WTC11 (cell line): ENCODE measurements at places on chromosomes 6 and 20. TPM values are rescaled to one million over a fixed set of nuclear protein-coding genes. Genes with fewer than 3 reads are reported as not detected.

GRCh38 chr20:41047975-41048305 is 19.3 kb downstream of the TOP1 start:
- DNase-seq, result no peak
- H3K4me1 ChIP-seq, result peaks cover 88% of the 10 kb centered on the region
- H3K27ac ChIP-seq, result no peak overlapping the region
- H3K36me3 ChIP-seq, result no peaks in the 10 kb centered on the region

Gene PTCHD4
- total RNA-seq, result 0.69 to 1.6 TPM (median 1.0 TPM) in 3 replicates

GRCh38 chr6:153062516-153062915 is 60.0 kb upstream of the MTRF1L start:
- H3K27me3 ChIP-seq, result no peaks in the 10 kb centered on the region
- H3K4me3 ChIP-seq, result no peak overlapping the region
- peaks cover 24% of the 10 kb centered on the region for H3K36me3 ChIP-seq
- no peak for DNase-seq

Gene FERMT1
- 16.8 to 23.0 TPM (median 17.6 TPM) in 3 replicates for total RNA-seq

Gene COL9A3
- total RNA-seq, result 115 to 136 TPM (median 123 TPM) in 3 replicates

DNA sequence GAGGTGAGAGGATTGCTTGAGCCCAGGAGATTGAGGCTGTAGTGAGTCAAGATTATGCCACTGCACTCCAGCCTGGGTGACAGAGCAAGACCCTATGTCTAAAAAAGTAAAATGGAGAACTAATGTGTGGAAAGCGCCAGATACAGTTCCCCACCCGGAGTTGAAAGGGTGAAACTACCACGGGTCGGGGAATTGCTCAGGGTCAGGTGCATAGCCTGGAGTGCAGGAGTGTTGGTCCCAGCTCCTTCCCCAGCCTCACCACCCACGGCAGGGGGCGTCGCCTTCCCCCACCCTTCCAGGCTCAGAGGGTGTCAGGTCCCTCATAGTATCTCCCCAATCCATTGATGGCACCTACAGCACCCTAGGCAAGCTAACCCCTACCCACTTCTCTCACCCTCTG is 26.1 kb downstream of the C20orf203 start:
- H3K4me3 ChIP-seq, result no peak overlapping the region
- H3K27me3 ChIP-seq, result no peaks in the 10 kb centered on the region
- H3K4me1 ChIP-seq, result peaks cover 9% of the 10 kb centered on the region; the same call in 1 of the 2 replicates
- no peaks in the 10 kb centered on the region for H3K36me3 ChIP-seq
- DNase-seq, result no peak

DNA sequence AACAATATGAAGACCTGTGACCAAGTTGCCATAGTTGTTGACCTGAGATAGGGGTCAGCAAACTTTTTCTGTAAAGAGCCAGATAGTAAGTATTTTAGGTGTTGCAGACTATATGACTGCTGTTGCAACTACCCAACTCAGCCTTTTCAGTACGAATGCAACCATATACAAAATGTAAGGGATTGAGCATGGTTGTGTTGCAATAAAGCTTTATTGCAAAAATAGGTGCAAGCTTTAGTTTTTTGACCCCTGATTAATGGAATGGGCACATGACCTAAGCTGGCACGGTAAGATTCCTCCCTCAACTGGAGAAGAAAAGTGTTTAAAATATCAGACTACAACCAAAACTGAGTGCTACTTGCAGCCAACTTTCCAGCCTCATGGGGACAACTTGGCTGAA is 17.3 kb upstream of the EPM2A start:
- H3K36me3 ChIP-seq, result no peaks in the 10 kb centered on the region
- no peaks in the 10 kb centered on the region for H3K27me3 ChIP-seq
- no peak overlapping the region for H3K27ac ChIP-seq
- no peak overlapping the region for H3K4me3 ChIP-seq
- no peak for DNase-seq

Gene TAGAP
- total RNA-seq, result 0.22 to 0.27 TPM (median 0.27 TPM) in 3 replicates
